ENCODE measurements at places on chromosomes 11 and 22. TPM values are rescaled to one million over a fixed set of nuclear protein-coding genes. Genes with fewer than 3 reads are reported as not detected.
A peak's percentile ranks its signal among the peaks of the same experiment; 100 is the strongest.

OR51B2 gene
- not detected for total RNA-seq

- H3K27me3 ChIP-seq, result no peaks in the 10 kb centered on the region
- H3K36me3 ChIP-seq, result no peaks in the 10 kb centered on the region
- H3K4me3 ChIP-seq, result no peak overlapping the region
Measured at GRCh38 chr11:70733327-70734325, 335.3 kb downstream of the CTTN start.

- no peaks in the 10 kb centered on the region for H3K4me1 ChIP-seq
- H3K27me3 ChIP-seq, result no peaks in the 10 kb centered on the region
- no peaks in the 10 kb centered on the region for H3K36me3 ChIP-seq
- no peak overlapping the region for H3K27ac ChIP-seq
- H3K4me3 ChIP-seq, result no peak overlapping the region
- DNase-seq, result no peak
Measured at GRCh38 chr22:44860311-44860710, 107.9 kb downstream of the ARHGAP8 start.

DNA sequence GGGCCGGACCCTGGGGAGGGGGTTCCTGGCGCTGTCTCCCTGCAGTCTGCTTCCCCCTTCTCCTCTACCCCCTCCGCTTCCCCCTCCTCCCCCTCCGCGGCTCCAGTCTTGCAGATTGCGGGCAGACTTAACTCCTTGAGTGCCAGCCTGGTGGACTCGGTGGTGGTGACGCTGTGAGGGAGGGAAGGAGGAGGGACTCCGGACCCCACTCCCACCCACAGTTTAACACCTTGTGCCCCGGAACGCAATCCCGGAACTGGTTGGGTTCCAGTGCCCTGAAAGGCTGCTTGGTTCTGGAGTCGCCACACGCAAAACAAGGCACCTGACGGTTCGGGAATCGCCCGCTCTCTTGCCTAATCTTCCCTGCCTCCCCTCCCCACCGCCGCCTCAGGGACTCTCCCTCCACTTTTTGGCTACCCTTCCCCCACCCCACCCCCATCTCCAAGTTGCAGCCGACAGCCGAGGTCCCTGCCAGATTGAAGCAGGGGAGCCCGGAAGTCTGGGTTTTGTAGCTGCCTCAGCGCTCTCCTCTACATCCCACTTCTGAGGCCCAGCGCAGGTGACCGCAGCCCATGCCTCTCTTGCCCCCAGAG, 3.9 kb upstream of the BCL9L start:
- H3K4me3 ChIP-seq, result peak overlapping the region; percentile 68
- no peak overlapping the region for H3K27ac ChIP-seq

All from Karpas-422 (cell line).